Stimulated activated CD4-positive, alpha-beta T cell treated with anti-CD3 and anti-CD28 coated beads, Interleukin-12 subunit alpha, Interleukin-12 subunit beta, amount 100 ng/mL, for 48 hours (primary cell): ENCODE measurements at places on chromosomes 7 and 10.

DNA sequence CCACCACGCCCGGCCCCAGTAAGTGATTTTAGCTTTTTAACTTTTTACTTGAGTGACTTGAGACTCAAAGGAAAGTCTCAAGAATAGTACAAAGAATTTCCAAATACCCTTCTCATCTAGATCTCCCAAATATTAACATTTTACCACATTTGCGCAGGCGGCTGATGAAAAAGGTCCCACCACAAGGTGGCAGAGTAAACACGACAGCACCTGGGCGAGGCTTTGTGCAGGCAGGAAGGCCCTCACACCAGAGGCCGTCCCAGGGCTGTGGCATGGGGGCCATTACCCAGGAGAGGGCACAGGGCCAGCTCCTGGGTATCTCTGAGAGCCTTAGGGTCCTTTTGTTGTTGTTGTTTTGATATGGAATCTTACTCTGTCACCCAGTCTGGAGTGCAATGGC is 50.0 kb upstream of the WIPI2 start:
- DNase-seq, result no peak

DNA sequence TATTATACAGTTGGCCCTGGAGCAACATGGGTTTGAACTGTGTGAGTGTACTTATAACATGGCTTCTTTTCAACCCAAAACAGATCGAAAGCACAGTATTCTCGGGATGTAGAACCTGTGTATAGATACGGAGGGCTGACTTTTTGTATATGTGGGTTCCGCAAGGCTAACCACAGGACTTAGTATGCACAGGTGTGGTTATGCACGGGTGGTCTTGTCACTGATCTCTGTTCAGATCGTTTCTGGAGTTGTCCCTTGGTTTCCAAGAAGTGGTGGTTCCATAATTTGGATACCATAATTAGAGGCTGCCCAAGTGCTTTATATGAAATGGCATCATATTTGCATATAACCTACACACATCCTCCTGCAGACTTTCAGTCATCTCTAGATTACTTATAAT is 10.9 kb upstream of the BHLHA15 start:
- DNase-seq, result no peak

GRCh38 chr7:158931804-158932298 is 75.5 kb downstream of the DYNC2I1 start:
- no peak for DNase-seq

GRCh38 chr7:50268223-50268622 is 36.3 kb upstream of the IKZF1 start:
- DNase-seq, result no peak

DNA sequence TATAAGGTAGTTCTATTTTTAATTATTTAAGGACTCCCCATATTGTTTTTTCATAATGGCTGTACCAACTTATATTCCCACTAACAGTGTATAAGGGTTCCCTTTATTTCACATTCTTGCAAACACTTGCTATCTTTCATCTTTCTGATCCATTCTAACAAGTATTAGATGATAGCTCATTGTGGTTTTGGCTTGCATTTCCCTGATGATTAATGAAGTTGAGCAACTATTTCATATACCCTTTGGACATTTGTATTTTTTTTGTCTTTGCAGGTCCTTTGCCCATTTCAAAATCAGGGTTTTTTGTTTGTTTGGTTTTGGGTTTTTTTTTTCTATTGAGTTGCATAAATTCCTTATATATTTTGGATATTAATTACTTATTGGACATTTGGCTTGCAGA is 107.2 kb downstream of the EPC1 start:
- no peak for DNase-seq

GRCh38 chr10:28366994-28367393 is 64.1 kb upstream of the MPP7 start:
- DNase-seq, result no peak

- no peak for DNase-seq
These were observed 56.0 kb upstream of the ARHGAP21 start for GRCh38 chr10:24779737-24780136.
